ENCODE measurements at places on chromosomes 4 and X.

GRCh38 chr4:183492791-183493222, 12.1 kb upstream of the ING2 start:
- DNase-seq: peak; percentile 79

DNA sequence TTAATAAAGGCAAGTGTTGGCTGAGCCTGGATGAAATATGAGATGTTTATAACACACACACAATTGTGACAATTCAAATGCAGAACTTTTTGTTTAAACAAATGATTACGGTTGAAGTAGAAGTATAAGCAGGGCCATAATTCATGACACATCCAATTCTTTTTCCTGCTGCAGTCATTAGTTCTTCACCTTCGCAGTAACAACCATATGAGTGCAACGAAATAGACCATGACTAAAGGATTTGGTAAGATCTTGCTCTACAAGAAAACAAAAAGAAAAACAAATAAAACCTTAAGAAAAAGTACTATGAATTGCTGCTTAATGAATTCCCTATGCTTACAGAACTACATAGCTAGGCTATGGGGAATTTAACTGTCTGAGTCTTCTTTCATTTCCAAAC, 13.9 kb upstream of the BMPR1B start:
- no peak for DNase-seq

DNA sequence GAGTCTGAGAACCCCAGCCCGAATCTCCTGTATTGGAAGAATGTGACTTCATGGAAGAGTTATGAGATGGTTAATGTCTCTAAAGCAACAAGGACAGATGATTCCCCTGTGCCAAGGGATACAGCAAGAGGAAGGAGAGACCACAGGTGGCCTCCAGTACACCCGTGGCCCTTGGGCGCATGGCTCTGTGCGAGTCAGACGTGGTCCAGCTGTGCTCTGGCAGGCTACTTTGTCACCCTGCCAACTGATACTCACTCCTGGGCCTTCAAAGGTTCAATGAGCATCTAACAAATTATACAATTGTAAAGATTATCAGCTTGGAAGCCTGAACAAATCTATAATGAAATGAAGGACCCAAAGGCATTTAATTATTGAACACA, 71.7 kb downstream of the NYX start:
- no peak for DNase-seq

- DNase-seq: peak; percentile 12
Observed at GRCh38 chr4:36292556-36293188, 11.3 kb downstream of the DTHD1 start.

- DNase-seq: no peak
Observed at GRCh38 chr4:94758700-94759399, 1.1 kb downstream of the BMPR1B start.

Data from NCI-H226 (cell line).